Stimulated activated CD8-positive, alpha-beta memory T cell treated with anti-CD3 and anti-CD28 coated beads, Interleukin-2, amount 100 ng/mL, for 1 hour (primary cell): ENCODE measurements at places on chromosomes 2 and 18.

DNA sequence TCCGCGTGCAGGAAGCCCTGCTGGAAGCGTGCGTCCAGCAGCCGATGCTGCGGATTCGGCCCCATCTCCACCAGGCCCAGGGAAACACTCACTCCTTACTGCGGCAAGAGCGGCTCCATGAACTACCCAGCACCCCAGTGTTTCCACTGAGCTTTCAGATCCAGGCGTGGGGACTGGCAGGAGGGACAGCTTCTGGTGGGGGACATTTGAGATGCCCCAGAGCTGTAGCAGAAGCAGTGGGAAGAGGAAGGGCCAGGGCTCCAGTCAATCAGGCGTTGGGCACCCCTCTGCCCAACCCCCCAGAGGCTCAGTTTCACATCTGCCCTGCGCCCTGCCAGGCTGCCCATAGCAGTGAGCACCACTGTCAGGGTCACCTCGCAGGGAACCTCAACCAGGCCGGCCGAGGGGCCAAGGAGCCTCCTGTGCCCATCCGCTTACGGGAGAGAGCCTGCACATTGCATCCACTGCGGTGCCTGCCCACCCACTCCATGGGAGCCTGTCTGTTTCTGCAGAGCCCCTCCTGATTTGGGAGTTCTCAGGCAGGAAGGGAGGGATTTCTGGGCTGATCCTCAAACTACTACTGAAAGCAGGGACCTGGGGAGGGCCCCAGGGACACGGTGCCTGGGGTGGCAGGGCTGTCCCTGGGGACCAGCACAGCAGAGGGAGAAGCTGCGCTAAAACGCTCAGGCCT lies 4.6 kb downstream of the AGXT start:
- no peak for DNase-seq

DNA sequence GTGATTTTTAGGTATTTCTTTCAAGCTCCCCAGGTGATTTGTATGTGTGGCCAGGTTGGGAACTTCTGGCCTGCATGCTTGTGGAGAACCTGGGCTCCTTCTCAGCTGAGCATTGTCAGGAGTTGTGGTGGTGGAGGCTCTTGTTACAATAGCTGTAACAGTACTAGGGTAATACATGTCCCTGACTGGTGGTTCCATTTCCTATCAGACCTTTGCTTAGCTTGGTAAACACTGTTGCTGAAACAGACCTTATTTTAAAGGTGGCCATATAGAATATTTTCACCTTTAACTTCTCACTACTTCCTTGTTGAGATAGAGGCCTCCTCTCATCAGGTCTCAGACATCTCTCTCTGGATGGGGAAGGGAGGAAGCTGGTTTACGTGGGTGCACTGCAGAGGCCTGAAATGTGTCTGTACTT lies 79.2 kb downstream of the SETBP1 start:
- no peak for DNase-seq

DNA sequence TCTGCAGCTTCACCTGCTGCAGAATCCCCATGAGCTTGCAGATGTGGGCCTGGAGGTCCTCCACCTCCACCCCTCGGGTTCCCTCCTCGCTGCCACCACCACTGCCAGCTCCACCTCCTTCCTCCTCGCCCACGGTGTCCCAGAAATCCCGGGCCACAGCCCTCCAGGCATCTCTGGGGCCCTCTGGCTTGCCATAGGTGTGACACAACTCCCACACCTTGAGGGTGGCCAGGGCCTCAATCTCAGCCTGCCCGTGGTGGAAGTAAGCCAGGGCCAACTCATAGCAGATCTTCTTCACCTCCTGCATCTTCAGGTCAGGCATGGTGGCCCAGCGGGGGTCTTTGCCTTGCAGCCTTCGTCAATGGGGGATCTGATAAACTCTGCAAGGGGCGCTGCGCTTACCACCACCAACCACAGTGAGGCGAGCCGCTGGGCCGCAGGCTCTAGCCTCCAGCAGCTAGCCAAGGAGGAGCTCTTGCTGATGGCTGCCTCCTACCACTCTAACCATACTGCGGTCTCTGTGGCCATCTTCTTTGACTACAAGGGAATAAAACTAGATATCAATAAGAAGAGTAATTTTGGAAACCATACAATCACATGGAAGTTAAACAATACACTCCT lies 36.1 kb upstream of the ANKRD62 start:
- no peak for DNase-seq

DNA sequence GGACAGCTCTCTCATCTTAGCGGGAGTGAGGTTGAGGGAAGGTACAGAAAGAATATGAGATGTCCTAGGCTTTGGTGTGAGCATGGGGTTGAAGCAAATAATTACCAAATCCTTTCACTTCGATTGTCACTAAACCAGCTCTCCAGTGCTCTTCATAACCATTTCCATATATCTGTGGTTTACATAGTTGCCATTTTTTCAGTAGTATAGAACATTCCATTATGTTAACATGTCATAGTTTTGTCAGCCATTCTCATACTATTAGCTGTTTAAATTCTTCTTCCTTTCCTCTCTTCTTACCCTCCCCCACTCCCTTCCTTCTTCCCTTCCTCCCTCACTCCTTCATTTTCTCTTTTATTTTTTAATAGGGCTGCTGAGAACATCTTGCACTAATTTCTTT lies 205.9 kb downstream of the BABAM2 start:
- DNase-seq = no peak

- DNase-seq = no peak
These were observed 10.5 kb downstream of the ACVR2A start for GRCh38 chr2:147855316-147855715.

GRCh38 chr18:25074925-25075324 lies 277.0 kb downstream of the ZNF521 start:
- DNase-seq = no peak

- DNase-seq = no peak
These were observed 26.6 kb downstream of the ZSWIM2 start for GRCh38 chr2:186822323-186822722.

- no peak for DNase-seq
These were observed 76.4 kb upstream of the MCFD2 start for GRCh38 chr2:46991985-46992384.

GRCh38 chr2:160970052-160970965 lies 189.9 kb upstream of the TANK start:
- DNase-seq = no peak

- DNase-seq = no peak
These were observed 103.3 kb downstream of the CTAGE1 start for GRCh38 chr18:22314420-22314819.

- no peak for DNase-seq
These were observed 9.5 kb downstream of the COPS7B start for GRCh38 chr2:231795525-231796327.

GRCh38 chr2:144682248-144682647 lies 162.3 kb upstream of the ZEB2 start:
- no peak for DNase-seq

GRCh38 chr2:44774826-44775492 lies 166.5 kb upstream of the SIX3 start:
- no peak for DNase-seq

DNA sequence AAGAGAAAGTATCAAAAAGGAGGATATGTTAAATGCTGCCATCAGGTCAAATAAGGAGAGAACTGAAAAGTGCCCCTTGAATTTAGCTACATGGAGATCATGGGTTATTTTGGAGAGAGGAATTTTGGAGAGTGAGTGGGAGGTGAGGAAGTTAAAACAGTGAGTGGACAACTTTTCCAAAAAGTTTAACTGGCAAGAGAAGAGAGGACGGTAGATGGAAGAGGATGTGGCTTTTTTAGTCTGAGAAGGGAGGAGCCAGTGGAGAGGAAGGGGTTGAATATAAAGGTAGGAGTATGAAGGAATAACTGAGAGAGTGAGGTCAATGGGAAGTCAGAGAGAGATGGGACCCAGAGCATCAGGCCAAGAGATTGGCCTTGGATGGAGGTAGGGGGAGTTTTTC lies 62.5 kb upstream of the NFE2L2 start:
- no peak for DNase-seq

DNA sequence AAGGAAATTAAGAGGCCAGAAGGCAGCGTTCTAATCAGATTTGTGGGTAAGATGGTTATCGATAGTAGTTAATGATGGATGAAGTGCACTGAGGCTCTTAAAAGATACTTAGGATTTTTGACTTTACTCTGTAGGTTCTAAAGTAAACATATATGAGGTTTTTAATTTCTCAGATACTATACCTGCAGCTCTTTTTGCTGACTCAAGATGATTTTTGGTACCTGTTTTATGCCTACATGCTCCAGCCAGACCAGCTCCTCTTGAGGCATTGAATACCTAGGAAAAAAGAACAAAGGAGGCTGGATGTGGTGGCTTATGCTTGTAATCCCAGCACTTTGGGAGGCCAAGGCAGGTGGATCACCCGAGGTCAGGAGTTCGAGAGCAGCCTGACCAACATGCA lies 241.7 kb upstream of the FOSL2 start:
- DNase-seq = no peak

GRCh38 chr2:181104512-181105115 lies 124.2 kb downstream of the UBE2E3 start:
- DNase-seq = no peak

GRCh38 chr2:96402591-96402990 lies 67.0 kb downstream of the NCAPH start:
- DNase-seq = no peak

DNA sequence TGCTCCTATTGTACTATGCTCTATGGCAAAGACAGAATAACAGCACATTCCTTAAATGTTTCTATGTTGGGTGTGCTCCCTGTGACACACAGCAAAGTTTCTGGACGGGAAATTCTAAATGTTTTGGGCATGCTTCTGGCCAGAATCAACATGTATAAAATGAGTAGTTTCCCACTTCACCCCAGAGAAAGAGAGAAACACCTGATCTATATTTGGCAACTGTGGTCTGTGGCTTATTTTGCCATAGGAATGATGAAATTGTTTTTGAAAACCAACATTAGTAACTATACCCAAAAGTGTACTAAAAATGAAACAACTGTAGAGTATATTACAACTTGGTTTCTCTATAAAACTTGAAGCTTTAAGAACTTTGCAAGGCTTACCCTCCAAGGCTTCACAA lies 89.1 kb downstream of the RAD51AP2 start:
- no peak for DNase-seq
